ENCODE measurements at places on chromosomes 2 and 18.

- no peak for DNase-seq
Observed at GRCh38 chr2:55061523-55062344, 11.5 kb upstream of the RTN4 start.

DNA sequence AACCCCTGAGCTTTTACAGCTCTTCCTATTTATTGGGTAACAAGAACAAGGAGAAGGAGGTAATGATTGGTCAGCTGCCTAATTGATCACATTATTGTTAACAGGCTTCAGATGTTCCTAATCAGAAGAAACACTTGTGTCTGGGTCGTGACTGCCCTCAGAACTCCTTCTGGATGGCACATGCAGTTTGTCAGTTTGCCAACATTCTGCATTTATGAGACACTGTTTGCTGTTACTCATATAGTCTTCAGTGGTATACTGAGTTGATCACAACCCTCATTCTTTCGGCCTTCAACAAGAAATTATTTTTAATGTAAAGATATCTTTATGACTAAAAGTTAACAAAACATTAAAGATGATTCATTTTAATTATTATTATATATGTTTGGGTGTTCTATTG lies 95.7 kb upstream of the DOCK10 start:
- DNase-seq = no peak

GRCh38 chr18:22840606-22841144 lies 92.5 kb upstream of the RBBP8 start:
- no peak for DNase-seq

DNA sequence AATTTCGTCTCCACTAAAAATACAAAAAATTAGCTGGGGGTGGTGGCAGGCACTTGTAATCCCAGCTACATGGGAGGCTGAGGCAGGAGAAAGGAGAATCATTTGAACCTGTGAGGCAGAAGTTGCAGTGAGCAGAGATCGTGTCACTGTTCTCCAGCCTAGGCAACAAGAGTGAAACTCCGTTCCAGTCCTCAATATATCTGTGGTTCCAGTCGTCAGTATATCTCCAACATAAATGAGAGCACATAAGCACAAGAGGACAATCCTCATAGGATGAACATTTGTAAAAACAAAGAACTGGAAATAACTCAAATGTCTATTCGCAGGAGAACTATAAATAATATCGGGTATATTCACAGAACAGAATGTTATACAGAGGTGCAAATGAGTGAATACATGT lies 13.1 kb upstream of the PLEK start:
- DNase-seq = no peak

DNA sequence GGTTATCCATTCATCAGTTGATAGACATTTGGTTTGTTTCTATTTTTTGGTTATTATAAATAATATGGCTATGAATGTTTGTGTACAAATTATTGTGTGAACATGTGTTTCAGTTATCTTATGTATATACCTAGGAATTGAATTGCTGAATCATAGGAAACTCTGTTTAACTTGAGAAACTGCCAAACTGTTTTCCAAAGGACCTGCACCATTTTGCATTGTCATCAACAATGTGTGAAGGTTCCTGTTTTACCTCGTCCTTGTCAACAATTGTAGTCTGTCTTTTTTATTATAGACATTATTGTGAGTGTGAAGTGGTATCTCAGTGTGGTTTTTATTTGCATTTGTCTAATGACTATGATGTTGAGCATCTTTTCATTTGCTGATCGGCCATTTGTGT lies 17.1 kb downstream of the PDK1 start:
- no peak for DNase-seq

DNA sequence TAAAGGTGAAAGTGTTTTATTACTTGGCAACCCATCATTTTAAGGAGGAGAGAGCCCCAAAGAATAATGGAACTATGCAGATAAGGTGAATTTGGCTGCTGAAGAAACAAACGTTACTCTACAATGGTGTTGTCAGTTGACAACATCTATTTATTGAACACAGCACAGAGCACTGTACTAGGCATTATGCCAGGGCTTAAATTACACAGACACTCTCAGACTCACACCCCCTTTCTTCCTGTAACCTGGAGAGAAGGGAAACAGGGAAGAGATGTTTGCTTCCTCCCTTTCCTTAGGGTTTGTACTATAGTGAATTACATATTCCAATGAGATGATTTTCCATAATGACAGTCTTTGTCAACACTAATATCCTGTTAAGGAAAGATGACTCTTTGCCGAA lies 94.0 kb upstream of the ATP5MC3 start:
- DNase-seq = no peak

DNA sequence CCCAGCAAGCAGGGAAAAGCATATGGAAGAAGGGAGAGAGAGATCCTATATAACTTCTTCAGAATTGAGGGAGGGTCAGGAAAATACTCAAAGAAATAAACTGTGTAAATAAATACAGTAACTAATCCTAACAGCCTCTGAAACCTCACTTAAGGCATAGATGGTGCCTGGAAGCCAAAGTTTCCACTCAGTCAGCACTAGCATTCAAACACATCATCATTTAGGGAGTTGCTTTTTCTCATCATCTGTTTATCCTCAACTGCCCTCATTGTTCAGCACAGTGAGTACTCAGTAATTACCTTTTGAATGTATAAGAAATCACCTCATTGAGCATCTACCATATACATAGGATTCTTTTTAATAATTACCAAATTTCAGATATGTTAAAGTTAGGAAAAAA lies 262.9 kb downstream of the C1D start:
- DNase-seq = no peak

DNA sequence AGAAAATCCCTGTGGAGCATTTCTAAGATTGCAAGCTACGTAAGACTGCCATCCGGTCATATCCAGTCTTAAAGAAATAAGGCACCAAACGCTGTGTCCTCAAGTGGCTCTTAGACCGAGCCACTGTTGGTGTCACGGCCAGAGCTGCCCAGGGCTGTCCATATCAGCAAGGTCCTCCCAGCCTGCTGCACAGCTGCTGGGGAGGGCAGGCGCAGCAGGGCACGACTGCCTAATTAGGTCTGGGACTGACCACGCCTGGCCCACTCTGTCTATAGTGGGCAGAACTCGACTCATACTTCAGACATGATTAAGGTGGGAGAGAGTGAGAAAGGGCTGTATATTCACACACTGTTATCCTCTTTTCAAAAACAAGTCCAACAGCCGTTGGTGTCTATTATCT lies 39.3 kb downstream of the EIPR1 start:
- DNase-seq = no peak

DNA sequence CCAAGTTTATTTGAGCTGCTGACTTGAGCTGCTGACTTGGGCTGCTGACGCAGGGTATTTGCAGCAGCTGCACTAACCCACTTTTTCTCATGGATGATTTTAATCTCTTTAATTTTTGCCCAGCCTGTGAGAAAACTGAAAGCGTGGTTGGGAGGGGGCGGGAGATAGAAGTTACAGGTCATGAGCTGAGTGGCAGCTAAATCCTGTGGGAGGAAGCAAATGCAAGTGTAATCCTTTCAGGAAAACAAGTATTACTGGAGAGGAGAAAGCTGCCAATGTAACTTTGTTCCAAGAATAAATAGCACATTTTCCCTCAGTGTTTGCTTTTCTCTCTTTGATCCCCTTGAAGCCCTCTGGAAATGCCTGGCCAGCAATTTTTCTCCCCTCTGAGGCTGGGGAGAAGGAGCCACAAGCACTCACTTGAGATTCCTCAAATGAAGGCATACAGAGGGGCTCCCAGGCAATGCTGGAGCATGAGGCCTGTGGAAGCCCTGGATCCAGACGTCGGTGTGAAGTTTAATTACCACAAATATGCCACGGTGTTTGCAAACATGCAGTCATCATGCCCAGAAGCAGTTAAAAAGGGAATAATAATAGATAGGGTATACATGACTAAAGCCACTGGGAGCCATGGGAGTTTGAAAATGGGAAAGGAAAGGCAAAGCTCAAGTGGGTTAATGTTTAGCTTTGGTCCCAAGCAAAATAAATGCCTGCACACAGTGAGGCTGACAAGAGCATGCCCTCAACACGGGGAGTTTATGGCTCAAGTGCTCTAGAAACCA lies 10.4 kb upstream of the EVA1A start:
- DNase-seq = no peak

- DNase-seq = no peak
Observed at GRCh38 chr2:36858551-36859365, 107.6 kb downstream of the STRN start.

- DNase-seq = no peak
Observed at GRCh38 chr2:188345426-188345825, 53.8 kb downstream of the GULP1 start.

DNA sequence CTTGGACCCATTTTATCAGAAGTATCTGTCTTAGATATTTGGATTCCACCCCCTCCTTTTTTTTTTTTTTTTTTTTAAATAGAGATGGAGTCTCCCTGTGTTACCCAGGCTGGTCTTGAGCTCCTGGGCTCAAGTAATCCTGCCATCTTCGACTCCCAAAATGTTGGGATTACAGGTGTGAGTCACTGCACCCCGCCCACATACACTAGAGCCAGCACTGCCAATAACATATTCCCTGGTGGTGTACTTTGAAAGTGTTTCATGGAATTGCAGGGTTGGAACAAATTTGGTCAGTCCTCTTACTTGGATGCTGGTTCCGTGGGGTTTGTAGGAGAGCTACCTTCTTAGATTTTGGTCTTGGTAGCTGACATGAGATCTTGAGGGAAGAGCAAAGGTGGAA lies 15.0 kb downstream of the PDCL3 start:
- DNase-seq = no peak

DNA sequence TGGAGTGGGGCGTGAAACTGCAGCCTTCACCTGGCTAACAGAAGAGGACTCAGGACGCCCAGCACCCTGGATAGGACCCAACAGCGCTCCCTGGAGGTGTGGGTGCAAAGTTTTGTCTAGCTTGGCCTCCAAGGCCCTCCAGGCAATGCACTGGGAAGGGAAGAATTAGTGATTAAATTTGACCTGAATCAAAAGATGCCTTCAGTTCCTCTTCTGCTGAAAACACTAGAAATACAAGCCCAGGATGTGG lies 779 bp upstream of the TRIB2 start:
- peak; percentile 86 for DNase-seq

GRCh38 chr18:75247611-75248421 lies 37.2 kb downstream of the TSHZ1 start:
- no peak for DNase-seq

DNA sequence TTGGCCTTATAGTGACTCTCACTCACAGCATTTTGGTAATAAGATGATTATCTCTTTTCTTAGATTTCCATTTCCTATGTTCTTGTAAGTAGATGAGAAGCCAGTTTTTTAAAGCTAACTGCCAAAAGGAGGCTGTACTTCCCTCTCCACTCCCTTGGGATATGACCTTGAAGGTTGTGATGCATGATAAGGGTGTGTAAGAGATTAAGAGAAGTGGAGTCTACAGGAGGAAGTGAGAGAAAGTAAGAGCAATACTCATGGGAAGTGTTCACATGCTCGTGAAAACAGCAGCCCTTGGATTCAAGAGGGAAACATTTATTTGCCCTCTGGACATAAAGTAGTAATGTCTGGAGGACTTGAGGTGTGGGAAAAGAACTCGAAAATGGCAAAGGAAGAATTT lies 171.5 kb downstream of the EVA1A start:
- DNase-seq = no peak

DNA sequence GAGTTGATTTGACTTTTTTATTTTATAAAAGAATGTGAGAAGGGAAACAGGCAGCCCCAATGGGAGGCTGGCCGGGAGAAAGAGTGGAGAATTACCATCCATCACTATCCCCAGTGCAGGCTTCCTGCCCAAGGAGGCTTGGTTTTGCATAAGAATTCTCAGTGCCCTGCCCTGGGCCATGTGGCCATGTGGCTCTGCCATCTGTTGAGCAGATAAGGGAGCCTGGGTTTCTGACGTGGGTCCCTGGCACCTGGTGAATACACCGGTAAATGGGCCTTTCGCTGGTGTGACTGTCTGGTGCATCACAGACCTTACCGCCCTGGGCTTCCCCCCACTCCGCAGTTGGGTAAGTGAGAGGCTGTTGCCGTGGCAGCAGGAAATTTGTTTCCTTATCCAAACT lies 54.5 kb upstream of the TMEM163 start:
- DNase-seq = no peak

GRCh38 chr18:33605250-33605649 lies 27.2 kb downstream of the ASXL3 start:
- DNase-seq = no peak

DNA sequence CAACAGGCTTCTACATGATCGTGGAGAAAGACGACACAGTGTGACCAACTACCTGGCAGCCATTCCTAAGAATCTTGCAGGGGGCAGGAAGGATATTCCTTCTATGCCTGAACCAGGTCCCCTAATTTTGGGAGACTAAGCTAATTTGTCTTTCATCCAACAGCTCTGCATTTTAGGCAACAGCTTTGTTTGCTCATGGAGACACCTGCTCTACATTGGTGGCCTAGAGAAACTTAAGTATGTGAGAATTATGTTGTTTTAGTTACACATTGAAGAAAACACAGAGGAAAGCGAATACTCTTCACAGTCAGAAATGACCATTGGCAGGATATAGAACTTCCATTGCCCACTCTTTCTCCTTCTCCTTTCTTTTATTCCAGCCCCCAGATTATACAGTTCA lies 75.2 kb downstream of the ASXL3 start:
- DNase-seq = no peak

- no peak for DNase-seq
Observed at GRCh38 chr2:101508636-101509035, 33.7 kb upstream of the RFX8 start.

GRCh38 chr2:217413193-217413592 lies 553.3 kb upstream of the TNP1 start:
- no peak for DNase-seq

DNA sequence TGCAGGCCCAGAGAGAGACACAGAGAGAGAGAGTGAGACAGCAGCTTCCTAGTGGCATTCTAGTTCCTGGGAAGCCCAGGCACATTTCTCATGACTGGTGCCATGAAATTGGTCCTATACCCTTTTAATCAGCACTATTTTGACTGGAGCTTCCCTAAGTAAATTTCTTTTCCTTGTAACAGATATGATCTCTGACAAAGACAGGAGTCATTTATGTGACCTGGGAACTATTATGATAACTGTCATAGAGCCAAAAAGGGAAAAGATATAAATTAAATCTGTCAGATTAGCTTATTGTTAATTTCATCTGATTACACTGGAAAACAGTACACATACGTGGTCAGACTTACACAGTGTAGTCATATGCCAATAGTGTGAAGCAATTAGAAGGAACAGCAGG lies 161.3 kb upstream of the HNRNPA3 start:
- DNase-seq = no peak

- DNase-seq = no peak
Observed at GRCh38 chr2:240972636-240973521, 25.5 kb upstream of the SNED1 start.

- no peak for DNase-seq
Observed at GRCh38 chr2:40166006-40166405, 285.9 kb downstream of the SLC8A1 start.

- DNase-seq = no peak
Observed at GRCh38 chr2:144553379-144553778, 33.5 kb upstream of the ZEB2 start.

- DNase-seq = no peak
Observed at GRCh38 chr18:63099848-63100629, 219.5 kb downstream of the BCL2 start.

- DNase-seq = no peak
Observed at GRCh38 chr2:65788556-65788955, 356.2 kb upstream of the SPRED2 start.

GRCh38 chr18:12640881-12641200 lies 17.1 kb downstream of the SPIRE1 start:
- no peak for DNase-seq

GRCh38 chr2:20424300-20425290 lies 22.3 kb upstream of the RHOB start:
- DNase-seq = no peak

Measured in activated T-cell treated with anti-CD3 and anti-CD28 coated beads, Interleukin-2, amount 50 U/mL, for 48 hours (primary cell).